ENCODE measurements at places on chromosomes 7 and 10. TPM values are rescaled to one million over a fixed set of nuclear protein-coding genes. Genes with fewer than 3 reads are reported as not detected.

DNA sequence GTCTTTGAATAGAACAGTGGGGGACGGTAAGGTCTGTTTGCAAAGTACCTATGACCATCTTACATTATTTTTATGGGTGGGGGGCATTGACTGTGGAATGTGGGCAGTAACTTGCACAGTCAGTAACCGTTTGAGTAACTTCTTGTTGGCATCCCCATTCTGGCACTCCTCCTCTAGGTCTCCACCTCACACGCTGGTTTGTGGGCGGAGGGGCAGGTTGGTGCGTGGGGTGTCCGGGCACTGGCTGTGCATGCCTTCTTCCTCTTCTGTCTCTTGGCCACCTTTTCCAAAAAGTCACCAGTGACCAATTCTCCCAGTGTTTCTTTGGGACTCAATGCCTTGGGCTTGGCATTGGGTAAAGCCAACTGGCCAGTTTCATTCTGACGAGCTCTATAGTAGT, 43.6 kb downstream of the DNAJB6 start:
- no peak for DNase-seq

DNA sequence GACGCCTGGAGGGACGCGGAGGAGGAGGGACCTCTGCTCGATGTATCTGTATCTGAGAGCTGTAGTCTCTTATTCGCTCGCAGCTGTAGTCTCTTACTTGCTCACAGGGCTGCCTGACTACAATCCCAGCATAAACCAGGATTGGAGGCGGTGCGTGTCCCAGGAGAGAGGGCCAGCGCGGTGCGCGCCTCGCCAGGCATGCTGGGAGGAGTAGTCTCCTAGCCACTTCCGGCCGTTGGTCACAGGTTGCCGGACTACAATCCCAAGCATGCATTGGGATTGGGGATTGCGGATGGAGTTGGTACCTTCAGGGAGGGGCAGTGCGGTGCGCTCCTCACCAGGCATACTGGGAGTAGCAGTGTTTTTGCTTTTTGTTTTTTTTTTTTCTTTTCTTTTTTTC, 421.7 kb upstream of the NUPR2 start:
- DNase-seq: peak; percentile 38

DNA sequence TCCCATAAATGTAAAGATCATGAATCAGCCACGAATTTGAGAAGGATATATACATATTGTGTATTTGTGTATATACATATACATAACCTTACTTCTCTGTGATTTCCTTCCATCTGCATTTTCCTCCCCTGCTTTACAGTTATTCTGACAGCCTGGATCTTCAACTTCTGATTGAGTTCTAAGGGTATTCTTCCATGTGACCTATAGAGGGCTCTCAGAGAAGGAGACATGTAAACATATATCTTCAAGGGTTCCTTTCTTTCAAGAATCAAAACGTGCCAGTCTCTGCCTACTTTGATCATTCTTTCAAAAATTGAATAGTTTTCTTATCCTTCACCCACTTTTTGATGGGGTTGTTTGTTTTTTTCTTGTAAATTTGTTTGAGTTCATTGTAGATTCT, 453.7 kb upstream of the POT1 start:
- no peak for DNase-seq

Gene MYOZ1
- 0.52 TPM for total RNA-seq

Gene FAM204A
- total RNA-seq: 45.1 TPM

- DNase-seq: no peak
Measured at GRCh38 chr10:28631896-28632583, 45.3 kb upstream of the BAMBI start.

DNA sequence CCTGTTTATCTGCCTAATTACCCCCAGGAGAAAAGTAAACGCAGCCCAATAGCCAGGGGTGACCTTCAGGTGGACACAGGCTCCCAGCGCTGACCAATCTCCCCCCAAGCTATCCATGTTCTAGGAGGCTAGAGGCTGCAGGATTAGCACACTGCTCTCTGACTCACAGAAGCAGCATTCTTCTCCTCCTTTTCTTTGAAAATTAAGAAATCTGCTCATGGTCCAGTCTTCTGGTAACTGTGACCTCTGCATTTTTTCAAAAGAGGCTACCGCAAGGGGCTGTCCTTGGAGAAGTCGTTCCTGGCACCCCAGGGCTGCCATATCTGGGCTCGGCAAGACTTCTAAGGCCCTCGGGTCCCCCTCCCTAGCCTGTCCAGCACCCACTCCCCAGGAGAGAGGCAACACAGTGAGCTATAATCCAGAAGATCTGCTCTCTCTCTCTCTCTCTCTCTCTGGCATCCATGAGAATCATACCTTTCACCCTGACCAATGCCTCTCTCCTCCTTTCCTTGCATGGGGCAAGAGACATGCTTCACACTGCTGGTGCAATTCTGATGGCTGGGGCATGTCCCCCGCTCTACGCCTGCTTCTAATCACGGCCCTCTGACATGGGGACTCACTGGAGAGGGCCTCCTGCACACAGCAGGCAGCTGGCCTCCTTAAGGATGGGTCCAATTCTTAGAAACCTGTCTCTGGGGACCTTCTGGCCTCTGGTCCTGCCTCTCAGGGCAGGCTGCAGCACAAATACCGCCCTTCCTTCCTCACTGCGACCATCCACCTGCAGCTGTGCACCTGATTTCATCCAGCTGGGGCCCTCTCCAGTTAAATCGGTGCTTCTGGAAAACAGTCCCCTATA, 27.3 kb downstream of the ANXA11 start:
- no peak for DNase-seq

- DNase-seq: peak; percentile 65
Measured at GRCh38 chr10:126904818-126905701, at the start of gene DOCK1. TSS of gene DOCK1 (plus strand) at chr10:126905428. CDS start at chr10:126905518, 90 bp downstream.

DNA sequence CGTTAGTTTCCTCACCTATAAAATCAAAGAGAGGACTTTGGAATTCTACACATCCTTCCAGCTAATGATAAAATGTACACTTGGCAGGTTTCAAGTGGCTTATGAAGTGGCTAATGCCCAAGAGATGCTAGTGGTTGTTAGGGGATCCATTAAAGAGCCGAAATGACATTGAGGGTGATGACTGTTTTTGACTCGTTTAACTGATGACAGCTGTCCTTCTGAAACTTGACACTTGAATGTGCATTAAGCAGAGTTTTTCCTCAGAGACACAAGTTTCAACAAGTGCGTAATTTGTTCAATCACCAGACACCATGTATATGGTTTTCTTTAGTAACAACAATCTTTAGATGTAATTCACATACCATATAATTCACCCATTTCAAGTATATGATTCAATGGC, 1.6 kb upstream of the PRF1 start:
- no peak for DNase-seq

Gene SCART1
- total RNA-seq: 3.6 TPM

DNA sequence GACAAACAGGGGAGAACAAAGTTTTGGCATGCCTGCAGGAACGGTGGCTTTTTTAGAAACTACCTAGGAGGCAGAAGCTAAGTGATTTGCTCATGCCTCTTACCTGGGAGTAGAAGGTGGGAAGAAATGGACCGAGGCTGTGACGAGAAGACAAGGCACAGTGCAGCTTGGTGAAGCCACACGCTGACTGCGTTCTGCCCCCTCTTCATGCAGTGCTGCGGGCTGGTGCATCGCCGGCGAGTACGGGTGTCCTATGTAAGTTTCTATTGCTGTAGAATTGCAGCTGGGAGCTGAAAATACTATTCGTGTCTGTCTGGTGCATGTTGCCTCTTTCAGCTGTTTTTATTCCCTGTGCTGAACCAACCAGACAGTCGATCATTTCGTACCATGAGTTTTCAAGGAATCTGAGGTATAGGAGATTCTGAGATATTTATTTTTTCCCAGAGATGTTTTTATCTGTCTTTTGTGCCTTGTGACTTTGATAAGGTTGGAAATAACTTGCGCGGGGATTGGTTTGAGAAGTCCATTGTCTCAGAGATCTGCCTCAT, 120.9 kb downstream of the CACNB2 start:
- DNase-seq: no peak

- DNase-seq: no peak
Measured at GRCh38 chr7:26305869-26306665, 14.4 kb downstream of the SNX10 start.
